Activated T-cell treated with anti-CD3 and anti-CD28 coated beads for 4 hours (primary cell): ENCODE measurements at places on chromosomes 16 and 17.

DNA sequence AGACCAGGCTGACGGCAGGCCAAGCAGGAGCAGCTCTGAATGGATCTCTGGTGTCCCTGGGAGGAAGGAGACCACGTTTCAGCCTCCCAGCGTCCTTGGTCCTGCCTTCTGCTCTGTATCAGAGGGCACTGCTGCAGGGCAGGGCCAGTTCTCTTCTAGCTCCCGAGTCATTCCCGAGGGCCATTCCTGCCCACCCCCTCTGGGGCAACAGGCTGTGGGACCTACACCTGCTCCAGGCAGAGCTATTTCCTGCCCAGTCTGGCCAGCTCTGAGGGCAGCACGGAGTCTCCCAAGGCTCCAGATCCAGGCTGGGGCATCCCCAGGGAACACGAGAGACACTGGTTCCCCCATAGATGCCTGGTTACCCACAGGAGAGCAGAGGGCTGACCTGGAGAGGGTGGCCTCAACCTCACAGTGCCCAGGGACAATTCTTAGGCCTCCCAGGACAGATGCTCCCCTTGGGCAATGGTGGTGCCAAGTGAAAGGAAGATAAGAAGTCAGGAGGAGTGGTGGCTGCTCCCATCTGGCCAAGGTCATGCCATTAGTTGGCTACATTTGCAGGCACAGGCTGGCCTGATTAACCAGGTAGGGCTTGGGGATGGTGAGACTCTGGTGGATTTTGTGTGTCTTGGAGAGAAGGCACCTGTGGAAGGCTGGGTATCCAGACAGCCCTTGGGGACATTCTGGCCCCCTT lies 2.0 kb downstream of the WFIKKN2 start:
- DNase-seq: no peak

- no peak for DNase-seq
Observed at GRCh38 chr16:54473226-54473993, 186.8 kb upstream of the IRX3 start.

- DNase-seq: no peak
Observed at GRCh38 chr16:85553436-85554113, 59.5 kb upstream of the GSE1 start.

DNA sequence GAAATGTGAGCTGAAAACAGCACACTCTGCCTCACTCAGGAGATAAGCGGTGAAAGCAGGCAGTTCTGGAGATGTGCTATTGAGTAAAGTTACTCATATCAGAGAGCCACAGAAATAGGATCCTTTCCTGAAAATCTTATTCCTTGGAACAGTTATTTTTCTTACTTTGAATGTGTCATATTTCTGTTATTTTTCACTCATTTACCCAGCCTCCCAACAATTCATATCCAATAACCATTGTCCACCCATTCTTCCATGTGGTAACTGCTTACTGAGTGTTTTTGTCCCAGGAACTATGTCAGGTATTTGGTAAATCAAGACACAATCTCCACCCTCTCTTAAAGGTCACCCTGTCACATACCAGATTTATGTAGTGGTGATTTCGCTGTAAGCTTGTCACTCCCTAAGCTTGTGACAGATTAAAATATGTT lies 144.9 kb downstream of the PARN start:
- no peak for DNase-seq

GRCh38 chr17:55067697-55068439 lies 99.3 kb downstream of the STXBP4 start:
- no peak for DNase-seq

- DNase-seq: peak; percentile 49
Observed at GRCh38 chr16:85556456-85557082, 56.6 kb upstream of the GSE1 start.

GRCh38 chr16:11374255-11374654 lies 29.0 kb downstream of the RMI2 start:
- no peak for DNase-seq

- DNase-seq: peak; percentile 39
Observed at GRCh38 chr16:1413684-1414531, 596 bp downstream of the UNKL start.

- DNase-seq: no peak
Observed at GRCh38 chr16:81610144-81610842, 165.7 kb downstream of the CMIP start.

DNA sequence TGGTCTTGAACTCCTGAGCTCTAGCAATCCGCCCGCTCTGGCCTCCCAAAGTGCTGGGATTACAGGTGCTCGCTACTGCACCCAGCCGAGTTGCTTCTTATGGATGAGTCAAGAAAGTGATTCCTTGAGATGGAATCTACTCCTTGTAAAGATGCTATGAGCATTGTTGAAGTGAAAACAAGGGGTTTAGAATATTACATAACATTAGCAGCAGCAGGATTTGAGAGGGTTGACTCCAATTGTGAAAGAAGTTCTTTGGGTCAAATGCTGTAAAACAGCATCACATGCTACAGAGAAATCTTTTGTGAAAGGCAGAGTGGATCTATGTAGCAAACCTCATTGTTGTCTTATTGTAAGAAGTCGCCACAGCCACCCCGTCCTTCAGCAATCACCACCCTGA lies 72.7 kb downstream of the NT5M start:
- no peak for DNase-seq

- DNase-seq: no peak
Observed at GRCh38 chr16:50246299-50247122, 19.8 kb upstream of the ADCY7 start.

- DNase-seq: no peak
Observed at GRCh38 chr16:58022601-58023371, 2.8 kb upstream of the MMP15 start.

DNA sequence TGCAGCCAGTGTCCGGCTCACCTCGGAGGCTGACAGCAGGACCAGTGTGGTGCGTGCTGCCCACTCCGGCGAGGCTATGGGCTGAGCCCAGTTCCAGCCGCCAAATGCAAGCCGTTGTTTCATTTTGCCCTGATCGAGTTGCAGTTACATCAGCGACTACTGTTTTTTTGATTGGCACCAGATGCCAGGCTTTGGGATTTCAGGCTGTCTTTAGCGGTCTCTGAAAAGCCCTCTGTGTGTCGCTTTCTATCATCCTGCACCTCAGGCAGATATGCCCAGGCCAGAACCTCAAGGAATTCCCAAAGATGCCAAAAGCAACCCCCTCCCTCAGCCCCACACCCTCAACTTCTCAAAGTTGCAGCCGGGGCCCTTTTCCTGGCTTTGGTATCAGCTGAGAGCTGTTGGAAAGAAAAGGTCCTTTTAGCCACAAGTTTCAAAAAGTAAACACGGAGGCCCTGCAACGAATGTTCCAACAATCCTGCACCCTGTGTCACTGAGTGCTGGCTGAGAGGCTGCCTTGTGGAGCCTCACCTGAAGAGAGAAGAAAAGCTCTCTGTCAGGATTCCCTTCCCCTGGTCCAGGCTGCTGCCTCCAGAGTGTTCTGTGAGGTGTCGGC lies 58.9 kb downstream of the WWP2 start:
- DNase-seq: no peak

DNA sequence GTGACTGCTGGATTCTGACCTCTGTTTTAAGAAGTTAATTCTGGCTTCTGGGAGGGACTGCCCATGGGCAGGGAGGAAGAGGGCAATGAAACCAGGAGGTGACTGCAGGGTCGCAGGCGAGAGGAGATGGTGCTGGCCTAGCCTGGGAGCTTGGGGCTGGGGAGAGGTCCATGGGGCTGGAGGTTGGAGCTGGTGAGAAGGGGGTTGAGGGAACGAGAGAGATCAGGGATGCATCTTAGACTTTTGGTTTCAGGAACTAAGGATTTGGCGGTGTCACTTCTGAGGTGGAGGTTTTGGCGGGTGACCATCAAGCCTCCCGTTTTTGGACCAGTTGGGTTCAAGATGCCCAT lies 64.6 kb downstream of the NKD1 start:
- DNase-seq: no peak

GRCh38 chr17:36124879-36125824 lies 21.5 kb downstream of the CCL4 start:
- DNase-seq: no peak

- DNase-seq: no peak
Observed at GRCh38 chr17:66431910-66432309, 129.5 kb downstream of the PRKCA start.

- DNase-seq: no peak
Observed at GRCh38 chr17:16215965-16216316, 607 bp upstream of the NCOR1 start.

GRCh38 chr17:83036193-83036592 lies 43.2 kb upstream of the METRNL start:
- no peak for DNase-seq

GRCh38 chr17:63311416-63311937 lies 134.6 kb downstream of the CYB561 start:
- no peak for DNase-seq

DNA sequence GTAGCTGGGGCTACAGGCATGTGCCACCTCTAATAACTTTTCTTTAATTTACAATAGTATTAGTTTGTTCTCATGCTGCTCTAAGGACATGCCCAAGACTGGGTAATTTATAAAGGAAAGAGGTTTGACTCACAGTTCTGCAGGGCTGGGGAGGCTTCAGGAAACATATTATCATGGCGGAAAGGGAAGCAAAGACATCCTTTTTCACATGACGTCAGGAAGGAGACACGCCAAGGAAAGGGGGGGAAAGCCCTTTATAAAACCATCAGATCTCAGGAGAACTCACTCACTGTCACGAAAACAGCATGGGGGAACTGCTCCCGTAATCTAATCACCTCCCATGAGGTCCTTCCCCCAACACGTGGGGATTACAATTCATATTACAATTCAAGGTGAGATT lies 18.3 kb downstream of the IL4R start:
- DNase-seq: no peak

DNA sequence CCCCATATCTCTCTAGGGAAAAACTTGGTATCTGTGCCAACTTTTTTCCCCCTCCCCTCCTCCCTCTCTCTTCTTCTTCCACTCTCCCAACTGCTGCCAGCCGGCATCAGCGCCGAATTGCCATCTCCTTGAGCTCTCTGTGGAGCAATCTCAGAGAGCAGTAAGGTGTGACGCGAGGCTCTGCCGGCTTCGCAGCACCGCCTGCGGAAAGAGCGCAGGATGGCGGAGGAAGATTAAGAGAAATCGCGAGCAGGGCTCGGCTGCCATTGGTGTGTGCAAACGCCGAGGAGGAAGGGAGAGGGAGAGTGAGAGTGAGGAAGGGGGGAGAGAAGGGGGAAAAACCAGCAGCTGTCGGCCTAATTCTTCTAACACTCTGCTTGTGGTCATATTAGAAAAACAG lies 44.2 kb downstream of the NEUROD2 start:
- no peak for DNase-seq

DNA sequence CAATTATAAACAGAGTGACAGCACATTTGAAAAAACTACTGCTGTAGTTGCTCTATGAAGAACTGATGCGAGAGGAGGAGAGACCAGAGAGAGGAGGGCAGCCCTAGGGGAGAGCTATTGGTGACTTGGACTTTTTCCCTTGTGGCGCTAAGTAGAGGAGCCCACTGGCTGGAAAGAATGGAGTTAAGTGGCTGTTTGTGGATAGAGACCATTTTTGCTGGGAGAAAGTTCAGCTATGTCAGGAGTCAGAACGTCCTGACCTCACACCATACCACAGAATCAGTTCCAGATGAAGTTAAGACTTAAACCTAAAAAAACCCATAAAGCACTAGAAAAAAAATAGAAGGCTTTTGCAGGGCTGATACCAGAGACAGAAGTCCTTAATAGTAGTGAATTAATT lies 2.0 kb downstream of the POLR2A start:
- DNase-seq: no peak

- DNase-seq: no peak
Observed at GRCh38 chr17:49915670-49916069, 53.3 kb upstream of the DLX4 start.

DNA sequence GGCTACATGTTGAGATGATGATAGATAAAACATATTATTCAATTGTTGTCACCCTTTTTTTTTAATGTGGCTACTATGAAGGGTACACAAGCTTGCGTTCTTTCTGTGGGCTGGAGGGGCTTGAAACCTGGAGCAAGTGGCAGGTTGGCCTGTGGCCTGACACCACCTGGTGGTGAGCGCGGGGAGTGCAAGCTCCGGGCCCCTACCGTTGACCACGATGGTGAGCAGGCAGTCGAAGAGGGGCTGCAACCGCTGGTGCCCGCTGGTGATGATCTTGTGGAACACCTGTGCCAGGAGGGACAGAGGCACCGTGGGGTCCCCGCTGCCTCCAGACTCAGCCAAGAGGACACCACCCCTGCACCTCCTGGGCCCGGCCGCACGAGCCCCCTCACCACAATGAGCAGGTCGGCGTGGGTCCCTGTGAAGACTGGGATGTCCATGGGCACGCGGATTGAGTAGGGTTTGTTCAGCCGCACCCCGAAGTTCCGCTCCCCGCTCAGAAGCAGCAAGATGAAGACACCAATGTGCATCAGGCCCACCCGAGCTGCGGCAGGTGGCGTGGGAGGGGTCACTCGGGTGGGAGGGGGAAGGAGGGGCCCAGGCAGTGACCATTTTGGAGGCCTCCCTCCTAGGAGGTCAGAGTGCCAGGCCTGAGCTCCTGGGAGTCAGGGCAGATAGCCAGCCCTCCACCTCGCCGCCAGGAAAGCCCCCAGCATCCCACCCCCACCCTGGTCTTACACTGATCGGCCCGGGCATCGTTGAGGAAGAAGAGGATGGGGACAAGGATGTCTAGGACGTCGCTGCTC lies 14.4 kb downstream of the HID1 start:
- peak; percentile 75 for DNase-seq

DNA sequence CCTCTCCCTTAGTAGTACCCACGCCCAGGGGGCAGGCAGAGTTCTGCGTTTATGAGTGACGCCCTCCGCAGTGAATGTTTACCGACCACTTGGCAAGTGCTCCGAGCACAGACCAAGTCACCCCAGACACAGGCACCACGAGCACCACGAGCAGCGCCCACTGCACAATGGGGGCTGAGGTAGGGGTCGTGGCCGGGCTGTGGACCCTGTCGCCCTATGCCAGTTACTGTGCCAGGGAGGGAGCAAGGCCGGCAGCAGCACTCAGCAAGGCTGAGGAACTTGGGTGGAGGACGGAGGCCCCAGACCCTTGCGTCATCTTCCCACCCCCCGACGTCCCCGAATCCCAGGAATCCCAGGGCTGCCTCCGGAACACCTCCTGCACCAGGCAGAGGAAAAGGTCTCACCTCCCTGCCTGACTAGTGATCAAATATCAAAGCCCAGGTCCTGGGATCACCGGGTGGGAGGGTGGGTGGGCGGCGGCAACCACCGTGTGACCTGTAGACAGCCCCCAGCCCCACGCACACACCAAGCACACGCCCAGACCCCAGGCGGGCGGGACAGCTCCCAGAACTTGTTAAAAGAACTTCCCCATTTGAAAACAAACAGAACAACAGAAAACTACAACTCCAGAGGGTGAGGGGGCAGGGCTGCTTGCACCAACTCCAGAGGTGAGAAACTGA lies 5.4 kb downstream of the VASN start:
- no peak for DNase-seq

DNA sequence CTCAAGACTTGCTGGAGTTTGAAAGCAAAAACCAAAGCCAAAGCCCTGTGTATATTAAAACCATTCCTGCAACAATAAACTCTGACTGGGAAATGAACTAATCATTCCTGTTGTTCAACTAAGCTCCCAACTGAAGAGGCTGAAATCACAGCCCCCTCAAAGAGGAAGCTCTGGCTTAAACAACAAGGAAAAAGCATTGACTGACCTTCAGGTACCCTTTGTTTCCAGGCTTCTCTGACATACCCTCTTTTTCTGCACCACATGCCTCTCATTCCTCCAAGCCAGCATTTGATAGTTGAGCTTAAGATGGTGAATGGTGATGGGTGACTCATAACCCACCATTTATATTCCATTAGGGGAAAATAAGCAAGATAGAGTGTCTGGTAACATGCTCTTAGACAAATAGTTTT lies 470.9 kb upstream of the SOX9 start:
- DNase-seq: no peak

GRCh38 chr17:73550556-73550955 lies 93.7 kb downstream of the SDK2 start:
- DNase-seq: no peak

GRCh38 chr17:49851387-49852291 lies 3.8 kb upstream of the TAC4 start:
- peak; percentile 61 for DNase-seq
